Left lung (tissue), 14 donors: ENCODE measurements at places on chromosomes 1 and 21. TPM values are rescaled to one million over a fixed set of nuclear protein-coding genes. Genes with fewer than 3 reads are reported as not detected.

The SLC44A5 gene
- 6.1 TPM for polyA plus RNA-seq

The TEX38 gene
- 0.50 TPM for polyA plus RNA-seq

The MLLT11 gene
- 23.0 TPM for polyA plus RNA-seq

The LAX1 gene
- 0.21 TPM for polyA plus RNA-seq

The TBX19 gene
- 8.2 TPM for polyA plus RNA-seq

The CD1E gene
- polyA plus RNA-seq = not detected

The BGLAP gene
- polyA plus RNA-seq = 7.8 TPM

The KIRREL1 gene
- polyA plus RNA-seq = 62.7 TPM

The TAS1R1 gene
- 0.21 TPM for polyA plus RNA-seq

The ZNHIT6 gene
- polyA plus RNA-seq = 28.4 TPM

The SESN2 gene
- 4.7 TPM for polyA plus RNA-seq

The SFPQ gene
- polyA plus RNA-seq = 890 TPM

The CDCA8 gene
- 15.5 TPM for polyA plus RNA-seq

The CNR2 gene
- polyA plus RNA-seq = 0.27 TPM

The KPRP gene
- not detected for polyA plus RNA-seq

The PPP1R15B gene
- polyA plus RNA-seq = 38.6 TPM

The CFHR3 gene
- 0.67 TPM for polyA plus RNA-seq

The OR2T10 gene
- polyA plus RNA-seq = not detected

The RNU1-1 gene
- 2.5 TPM for polyA plus RNA-seq

The IGFN1 gene
- polyA plus RNA-seq = 1.5 TPM

The UBASH3A gene
- polyA plus RNA-seq = 0.10 TPM

The DARS2 gene
- 19.9 TPM for polyA plus RNA-seq

The BCL2L15 gene
- 1.0 TPM for polyA plus RNA-seq

The ADAMTSL4 gene
- 13.0 TPM for polyA plus RNA-seq

The ADAM30 gene
- not detected for polyA plus RNA-seq

The PLXNA2 gene
- 29.4 TPM for polyA plus RNA-seq

The MSH4 gene
- polyA plus RNA-seq = 0.41 TPM

The IL24 gene
- polyA plus RNA-seq = 0.38 TPM

The TACSTD2 gene
- 15.8 TPM for polyA plus RNA-seq

The CRB1 gene
- 0.31 TPM for polyA plus RNA-seq

The RGS16 gene
- polyA plus RNA-seq = 5.6 TPM
